ENCODE measurements at places on chromosomes 1 and 21.

- DNase-seq = peak; percentile 42
These were observed 507.1 kb upstream of the ZRANB2 start for GRCh38 chr1:71587961-71588360.

DNA sequence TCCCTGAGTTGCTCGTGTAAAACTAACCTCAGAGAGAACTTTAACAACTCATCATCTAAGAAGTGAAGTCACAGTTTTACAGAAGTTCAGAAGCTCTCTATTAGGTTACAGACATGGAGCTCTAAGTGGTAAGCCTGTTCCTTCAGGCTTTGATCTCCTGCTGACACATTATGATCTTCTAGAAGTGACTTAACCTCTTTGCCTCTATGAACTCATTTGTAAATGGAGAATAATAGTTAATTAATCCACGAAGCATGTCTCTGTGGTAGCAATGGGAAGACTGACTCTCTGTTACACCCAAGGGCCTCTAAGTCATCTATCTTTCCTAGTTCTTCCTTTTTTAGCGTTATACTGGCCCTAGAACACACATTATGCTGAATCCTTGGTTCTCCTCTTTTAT is 157.9 kb upstream of the NRIP1 start:
- DNase-seq = no peak

DNA sequence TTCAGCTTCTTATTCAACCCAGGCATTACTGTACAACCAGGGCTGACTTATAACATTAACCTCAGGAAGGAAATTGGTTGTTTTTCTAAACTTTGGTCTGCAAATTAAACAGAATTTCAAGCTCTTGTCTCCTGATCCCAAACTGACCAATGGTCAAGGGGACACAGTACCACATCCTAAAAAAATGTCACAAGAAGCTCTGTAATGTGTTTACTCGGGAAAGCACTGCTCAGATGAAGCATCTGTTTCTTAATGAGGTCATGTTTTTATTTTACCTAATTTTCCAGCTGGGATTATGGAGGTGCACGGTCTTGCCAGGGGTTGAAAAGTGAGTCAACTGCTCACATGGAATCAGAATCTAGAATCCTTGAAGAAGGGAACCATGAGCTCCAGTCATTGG is 18.7 kb downstream of the ADAMTS5 start:
- DNase-seq = peak; percentile 36

- DNase-seq = no peak
These were observed 8.8 kb upstream of the THEMIS2 start for GRCh38 chr1:27863538-27863915.

DNA sequence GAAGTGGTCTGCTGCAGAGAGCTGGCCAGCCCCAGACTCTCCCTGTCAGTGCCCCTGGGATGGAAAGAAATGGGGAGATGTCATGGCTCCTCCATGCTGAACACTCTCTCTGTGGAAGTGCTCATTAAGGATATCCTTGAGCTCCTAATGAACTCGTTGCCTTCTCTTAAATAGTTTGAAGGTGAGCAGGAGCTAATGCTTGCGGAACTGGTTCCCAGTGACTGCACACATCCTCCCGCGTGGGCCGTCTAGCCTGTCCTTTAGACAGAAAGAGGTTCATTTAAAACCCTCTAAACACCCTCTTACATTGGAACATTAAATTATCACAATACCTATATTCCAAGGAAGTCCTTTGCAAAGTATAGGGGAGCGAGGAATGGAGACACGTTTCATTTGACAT is 5.9 kb upstream of the WDR64 start:
- DNase-seq = no peak

GRCh38 chr21:18913914-18914313 is 510.3 kb upstream of the TMPRSS15 start:
- DNase-seq = no peak

GRCh38 chr21:38814126-38815059 is 8.7 kb downstream of the ETS2 start:
- DNase-seq = no peak

GRCh38 chr1:8721679-8722324 is 95.6 kb downstream of the RERE start:
- no peak for DNase-seq

GRCh38 chr1:209062863-209063262 is 520.7 kb upstream of the CAMK1G start:
- no peak for DNase-seq

GRCh38 chr21:31137960-31138359 is 99.7 kb upstream of the KRTAP19-8 start:
- no peak for DNase-seq

DNA sequence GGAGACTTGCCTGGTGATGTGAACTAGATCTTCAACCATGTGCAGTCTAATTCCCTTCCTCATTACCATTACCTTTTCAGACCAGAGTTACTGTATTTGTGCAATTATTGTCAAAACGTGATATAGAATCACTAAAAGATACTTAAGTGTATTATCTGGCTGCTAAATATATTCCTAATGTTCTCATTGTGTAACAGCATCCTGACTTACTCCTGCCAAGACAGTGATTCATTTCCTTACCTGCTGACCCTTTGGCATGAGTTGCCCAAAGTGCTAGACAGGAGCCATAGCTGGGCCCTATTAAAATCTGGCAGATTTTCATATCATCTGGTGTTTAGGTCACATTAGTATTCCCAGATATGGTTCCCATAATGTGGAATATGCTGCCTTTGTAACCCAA is 598.3 kb upstream of the CAMK1G start:
- DNase-seq = no peak

DNA sequence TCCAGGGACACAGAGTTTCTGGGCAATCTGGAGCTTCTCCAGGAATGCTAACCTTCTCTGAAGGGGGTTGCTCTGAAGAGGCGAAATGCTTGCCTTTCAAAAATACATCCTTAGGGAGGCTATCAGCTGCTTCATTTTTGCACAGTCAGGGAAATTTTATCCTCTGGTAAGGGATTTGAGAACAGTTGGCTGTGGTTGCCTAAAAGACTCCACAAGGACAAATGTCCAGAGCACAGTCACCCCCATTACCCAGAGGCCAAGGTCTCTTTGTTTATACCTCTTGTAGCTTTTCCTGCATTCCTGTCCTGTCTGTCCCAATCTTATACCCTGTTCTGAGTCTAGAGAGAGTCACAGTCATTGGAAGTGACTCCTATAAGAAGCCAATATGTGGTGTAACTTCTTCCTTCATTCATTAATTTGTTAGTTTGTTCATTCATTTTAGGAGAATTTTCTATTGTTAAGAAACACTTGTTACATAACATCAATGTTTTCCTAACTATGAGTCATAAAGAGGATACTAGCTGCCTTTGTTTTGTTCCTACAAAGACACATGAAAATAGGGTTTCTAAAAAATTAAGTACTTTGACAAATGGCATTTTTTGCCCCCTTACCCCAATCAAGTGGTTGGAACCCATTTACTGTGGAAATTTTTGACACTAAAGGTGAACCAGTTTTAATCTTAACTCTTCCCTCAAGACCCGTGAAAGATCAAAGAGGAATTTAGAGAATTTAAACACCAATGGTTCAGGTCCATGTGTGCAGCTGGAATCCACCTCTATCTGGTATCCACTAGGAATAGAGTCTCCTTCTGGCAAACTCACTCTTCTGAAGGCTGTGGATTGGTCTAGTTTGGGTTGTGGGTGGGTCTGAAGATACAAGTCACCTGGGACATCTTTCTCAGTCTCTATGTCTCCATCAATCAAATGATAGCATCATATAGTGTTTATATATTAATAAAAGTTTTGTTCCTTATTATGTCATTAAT is 47.1 kb downstream of the GPR88 start:
- peak; percentile 72 for DNase-seq

Measured in cardiac fibroblast (primary cell).